ENCODE measurements at places on chromosomes 2 and 18. TPM values are rescaled to one million over a fixed set of nuclear protein-coding genes. Genes with fewer than 3 reads are reported as not detected.

ANKRD29 gene
- not detected for total RNA-seq

ALPI gene
- not detected for total RNA-seq

NGEF gene
- total RNA-seq = 9.3 TPM

SETBP1 gene
- total RNA-seq = 12.6 TPM

PRSS56 gene
- total RNA-seq = not detected

YWHAQ gene
- total RNA-seq = 369 TPM

SIGLEC15 gene
- total RNA-seq = 0.06 TPM

RAPH1 gene
- total RNA-seq = 45.7 TPM

GRCh38 chr2:48749291-48750127, 6.0 kb downstream of the LHCGR start:
- no peak for DNase-seq

- no peak for DNase-seq
Measured at GRCh38 chr2:199405241-199405640, 52.5 kb downstream of the SATB2 start.

DNA sequence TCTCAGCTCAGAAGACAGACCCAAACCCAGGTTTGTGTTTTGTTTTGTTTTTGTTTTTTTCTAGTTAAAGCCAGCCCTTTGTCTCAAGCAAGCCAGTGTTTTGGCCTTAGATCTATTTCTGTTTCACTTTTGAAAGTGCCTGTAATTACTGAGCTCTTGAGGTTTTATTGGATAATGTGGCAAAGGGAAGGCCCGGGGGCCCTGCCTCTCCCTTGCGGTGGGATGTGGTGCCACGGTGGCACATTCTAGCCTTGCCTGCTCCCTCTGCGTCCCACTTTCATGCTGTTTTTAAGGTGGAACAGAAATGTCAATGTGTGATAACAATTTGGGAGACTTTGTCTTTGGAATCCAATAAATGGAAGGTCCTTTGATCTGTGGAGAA, 2.5 kb downstream of the HPCAL1 start:
- no peak for DNase-seq

GRCh38 chr2:44902217-44903137, 39.0 kb upstream of the SIX3 start:
- no peak for DNase-seq

DNA sequence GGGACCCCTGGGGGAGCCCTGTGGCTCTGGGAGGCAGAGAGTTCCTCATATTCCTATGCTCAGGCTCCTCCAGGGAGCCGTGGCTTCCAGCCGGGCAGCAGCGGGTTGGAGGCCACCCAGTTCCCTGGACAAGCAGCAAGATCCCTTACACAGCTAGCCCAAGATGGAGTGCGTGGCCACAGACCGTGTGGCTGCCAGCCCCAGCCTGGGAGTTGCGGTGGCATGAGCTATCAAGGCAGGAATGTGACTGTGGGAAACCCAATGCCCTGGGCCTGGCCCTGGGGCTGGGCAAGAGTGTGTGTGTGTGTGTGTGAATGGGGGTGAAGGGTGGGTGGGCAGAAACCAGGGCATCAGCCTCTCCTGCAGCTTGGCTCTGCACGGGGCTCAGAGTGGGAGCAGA, 130.5 kb downstream of the DYSF start:
- DNase-seq = no peak

- DNase-seq = no peak
Measured at GRCh38 chr18:48391868-48392267, 17.3 kb downstream of the ZBTB7C start.

DNA sequence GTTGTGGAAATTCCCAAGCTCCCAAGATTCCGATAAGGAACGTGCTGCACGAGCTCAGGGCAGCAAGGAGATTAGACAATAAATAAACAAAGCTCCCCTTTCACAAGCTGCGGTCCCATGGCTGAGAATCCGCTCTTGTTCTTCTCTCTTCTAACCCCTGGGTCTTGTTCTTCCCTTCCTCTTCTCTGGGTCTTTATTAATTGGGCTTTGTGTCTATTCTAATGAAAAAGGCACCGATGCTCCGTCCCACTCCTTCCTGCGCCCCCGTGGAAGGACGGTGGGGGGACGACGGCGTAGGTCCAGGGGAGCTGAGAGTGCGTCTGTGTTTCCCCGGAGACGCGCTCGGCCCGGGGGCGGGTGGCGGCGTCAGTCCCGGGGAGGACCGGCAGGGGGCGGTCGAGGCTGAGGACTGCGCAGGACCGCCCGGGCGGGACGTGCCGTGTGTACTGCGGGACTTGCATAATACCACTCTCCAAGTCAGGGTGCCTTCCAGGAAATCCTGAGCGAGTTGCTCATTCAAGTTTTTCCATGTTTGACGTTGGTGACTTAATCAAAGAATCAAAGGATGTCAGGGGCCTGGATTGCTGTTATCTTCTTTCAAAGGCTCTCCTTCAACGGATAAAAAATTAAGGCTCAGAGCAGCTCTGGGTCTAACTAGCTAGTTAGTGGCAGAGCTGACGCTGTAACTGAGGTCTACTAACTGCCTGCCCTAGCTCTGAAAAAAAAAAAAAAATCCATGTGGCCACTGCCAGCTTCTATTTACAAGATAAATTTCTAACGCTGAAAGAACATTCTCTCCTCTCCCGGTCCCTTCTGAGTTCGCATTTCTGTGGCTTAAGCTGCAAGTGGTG, 321.4 kb downstream of the TGIF1 start:
- peak; percentile 70 for DNase-seq

GRCh38 chr2:127288274-127288673, 5.7 kb downstream of the ERCC3 start:
- no peak for DNase-seq

DNA sequence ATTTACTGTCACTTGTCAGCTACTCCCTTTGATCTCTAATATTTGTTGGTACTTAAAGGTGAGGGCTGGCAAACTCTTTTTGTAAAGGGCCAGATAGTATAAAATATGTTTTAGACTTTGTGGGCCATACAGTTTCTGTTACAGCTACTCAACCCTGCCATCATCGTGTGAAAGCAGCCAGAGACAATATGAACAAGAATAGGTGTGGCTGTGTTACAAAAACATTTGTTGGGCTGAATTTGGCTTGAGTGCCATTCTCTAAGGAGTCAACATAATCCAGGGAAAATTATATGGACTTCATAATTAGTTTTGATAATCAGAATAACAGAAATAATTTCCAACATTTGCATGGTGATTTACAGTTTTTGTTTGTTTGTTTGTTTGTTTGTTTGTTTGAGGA, 190.6 kb downstream of the LTBP1 start:
- no peak for DNase-seq

DNA sequence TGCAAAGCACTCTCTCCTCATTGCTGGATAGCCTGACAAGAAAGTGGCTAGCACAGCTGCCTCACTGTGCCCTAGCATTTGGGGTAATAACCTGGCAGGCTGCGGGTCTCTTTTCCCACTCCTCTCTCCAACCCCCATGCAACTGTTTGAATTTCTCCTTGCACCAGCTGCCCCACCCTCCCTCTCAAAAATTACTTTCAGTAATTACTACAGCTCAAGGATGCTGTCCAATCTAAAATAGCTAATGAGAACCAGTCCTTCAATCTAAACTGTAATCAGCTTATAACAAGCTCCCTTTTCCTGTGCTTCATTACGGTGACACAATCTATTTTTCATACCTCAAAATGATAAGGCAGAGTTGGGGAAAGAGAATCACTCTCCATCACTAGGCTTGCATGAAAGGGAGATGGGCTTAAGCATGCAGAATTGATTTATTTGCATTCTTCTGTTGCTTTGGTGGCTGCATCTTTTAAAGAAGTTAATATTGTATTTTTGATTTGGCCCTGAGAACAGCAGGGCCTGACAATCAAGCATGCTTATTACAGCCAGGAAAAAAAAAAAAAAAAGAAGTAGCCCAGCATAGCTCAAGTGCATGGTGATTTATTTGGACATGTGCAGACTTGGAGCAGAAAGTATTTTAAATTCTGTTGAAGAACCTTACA, 881.8 kb downstream of the SLC4A3 start:
- DNase-seq = no peak

DNA sequence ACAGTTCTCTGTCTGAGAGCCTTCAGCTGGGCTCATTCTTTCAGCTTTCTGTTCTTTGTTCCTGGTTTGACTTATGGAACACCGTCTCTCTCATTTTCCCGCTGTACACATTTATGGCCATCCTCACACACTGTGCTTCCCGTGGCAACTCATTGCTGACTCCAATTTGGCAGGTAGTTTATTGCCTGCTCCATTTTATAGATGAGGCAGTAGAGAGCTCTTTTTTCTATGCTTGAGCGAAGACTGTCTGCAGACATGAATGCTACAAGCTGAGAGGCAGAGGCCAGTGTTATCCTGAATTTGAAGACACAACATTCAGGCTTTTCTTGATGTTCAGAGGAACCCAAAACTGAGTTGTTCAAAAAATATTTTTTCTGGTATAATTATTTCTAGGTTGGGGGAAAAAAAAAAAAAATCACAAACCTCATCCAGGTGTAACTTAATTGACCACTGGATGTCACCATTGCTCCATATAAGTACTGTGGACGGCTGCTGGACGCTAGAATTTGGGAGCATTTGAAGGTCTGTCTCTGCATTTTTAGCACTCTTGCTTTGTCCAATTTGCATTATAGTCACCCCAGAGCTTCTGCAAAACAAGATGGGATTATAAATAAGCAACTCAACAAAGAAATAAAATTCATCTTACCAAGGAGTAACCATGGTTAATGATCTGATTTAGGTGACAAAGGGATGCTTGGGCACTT, 83.5 kb downstream of the HRH4 start:
- no peak for DNase-seq

GRCh38 chr2:85524336-85524908, 14.5 kb upstream of the MAT2A start:
- no peak for DNase-seq

DNA sequence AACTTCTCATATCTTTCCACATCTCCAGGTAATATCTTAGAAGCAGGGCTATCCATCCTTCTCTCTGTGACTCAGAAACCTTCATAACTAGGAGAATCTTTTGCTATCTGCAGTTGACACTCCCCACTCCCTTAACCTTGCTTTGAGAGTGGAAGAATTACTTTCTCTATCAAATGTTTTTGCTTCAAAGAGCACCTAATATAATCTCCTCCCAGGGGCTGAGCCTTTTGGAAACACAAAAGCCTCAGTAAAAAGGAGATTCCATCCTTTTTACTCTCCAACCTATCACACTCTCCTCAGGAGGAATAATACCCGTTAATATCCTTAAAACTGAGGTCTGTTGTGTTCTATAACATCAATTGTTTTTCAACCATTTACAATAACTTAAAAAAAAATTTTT, 94.9 kb upstream of the DNAJC10 start:
- DNase-seq = no peak

- no peak for DNase-seq
Measured at GRCh38 chr2:178211943-178212342, 17.6 kb downstream of the OSBPL6 start.

DNA sequence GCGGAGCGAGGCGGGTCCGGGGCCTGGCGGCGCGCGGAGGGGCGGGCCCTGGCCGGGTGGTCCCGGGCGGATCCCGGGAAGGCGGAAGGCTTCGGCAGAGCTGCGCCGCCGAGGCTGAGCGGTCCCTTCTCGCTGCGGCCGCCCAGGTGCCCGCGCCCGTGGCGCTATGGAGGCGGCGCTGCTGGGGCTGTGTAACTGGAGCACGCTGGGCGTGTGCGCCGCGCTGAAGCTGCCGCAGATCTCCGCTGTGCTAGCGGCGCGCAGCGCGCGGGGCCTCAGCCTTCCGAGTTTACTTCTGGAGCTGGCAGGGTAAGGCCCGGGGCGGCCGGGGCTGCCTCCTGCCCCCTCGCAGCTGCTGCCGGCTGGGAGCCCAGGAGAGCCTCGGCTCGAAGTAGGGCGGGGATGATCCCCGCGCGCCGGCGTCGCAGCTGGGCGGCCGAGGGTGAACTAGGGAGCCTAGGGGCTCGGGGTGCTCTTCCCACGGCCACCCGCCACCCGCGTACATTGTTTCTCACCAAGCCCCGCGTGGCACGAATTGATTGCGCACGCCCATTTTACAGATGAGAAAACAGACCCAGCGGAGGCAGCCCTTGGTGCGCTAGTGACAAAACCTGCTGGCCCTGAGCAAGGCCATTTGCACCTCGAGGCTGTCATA, at the start of gene SLC66A3:
TSS of gene SLC66A3 (plus strand) at position 87 of the 655 bp plus-strand sequence. CDS start at position 167, 80 bp downstream.
- peak; percentile 90 for DNase-seq

DNA sequence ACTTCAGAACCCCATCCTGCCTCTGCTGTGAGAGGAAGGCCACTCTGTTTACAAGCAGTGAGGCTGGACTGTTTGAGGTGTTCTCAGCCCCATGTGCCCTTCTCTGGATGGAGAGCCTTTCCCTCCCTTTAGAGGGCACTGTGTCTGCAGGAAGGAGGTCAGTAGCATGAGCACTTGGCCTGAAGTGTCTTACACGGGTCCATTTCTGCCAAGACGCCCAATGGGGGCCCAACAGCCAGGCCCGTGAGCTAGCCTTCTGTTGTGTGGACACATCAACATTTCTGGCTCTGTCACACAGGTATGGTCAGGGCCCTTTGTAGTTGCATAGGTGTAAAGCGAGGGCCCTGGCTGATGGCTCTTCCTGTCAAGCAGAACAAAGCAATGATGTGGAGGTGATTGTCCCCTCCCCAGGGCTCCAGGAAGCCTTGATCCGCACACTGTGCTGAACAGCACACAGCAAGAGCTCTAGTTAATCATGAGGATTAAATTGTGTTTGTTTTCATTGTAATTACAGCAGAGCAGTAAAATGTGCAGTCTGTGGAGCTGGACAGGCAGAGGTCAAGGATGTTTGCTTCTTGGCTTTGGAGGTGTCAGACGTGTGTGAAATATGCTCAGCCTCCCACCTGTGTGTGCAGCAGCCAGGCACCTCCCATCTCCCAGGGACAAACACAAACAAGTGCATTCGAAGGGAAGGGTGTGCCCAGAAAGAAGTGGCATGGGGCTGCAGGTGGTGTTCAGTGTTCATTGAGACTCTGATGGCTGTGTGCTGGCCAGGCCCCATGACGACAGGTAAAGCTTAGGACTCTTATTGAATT, 132.1 kb downstream of the SH3RF3 start:
- DNase-seq = no peak

DNA sequence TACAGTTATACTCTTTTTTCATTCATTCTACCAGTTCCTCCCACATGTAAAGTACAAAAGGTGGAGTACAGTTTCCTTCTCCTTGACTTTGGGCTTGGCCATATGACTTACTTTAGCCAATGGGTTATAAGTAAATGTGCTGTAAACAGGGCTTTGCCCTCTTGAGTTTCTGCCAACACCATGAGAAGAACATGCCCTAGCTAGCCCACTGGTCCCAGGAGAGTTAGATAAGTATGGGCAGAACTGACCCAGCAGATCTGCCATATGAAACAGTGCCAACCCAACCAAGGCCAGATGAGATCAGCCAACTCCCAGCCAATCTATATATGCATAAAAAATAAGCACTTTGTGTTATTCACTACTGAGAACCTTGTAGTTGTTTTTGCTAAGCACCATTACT, 25.5 kb downstream of the ZC3H8 start:
- DNase-seq = no peak

DNA sequence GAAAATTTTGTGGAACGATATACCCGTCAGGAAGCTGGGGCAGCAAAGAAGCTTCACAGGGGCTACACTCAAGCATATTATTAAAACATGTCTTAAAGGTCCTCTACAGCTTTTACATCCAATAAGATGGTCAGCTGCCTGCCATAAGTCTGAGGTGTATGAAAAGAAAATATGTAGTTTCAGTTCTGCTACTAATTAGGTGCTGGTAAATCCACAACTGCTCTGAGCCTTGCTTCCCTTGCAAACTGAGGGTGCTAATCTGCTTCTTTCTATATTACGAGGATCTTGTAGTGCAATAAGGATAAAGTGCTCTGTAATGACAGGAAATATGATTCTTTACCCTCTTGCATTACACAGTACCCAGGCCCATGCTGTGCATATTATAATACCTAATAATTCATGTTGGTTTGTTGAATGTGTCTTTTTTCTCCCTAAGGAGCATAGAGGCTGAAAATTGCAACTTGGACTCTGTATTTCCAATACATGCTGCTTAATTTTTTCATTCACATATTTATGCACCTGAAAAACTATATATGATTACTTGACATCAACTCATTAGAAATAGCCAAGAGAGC, 14.5 kb upstream of the SLC8A1 start:
- DNase-seq = no peak

Measured in SJSA1 (cell line).